ENCODE measurements at places on chromosomes 3 and 15.

- DNase-seq, result peak; percentile 90
These were observed at the start of gene WDR82 for GRCh38 chr3:52278510-52279069. Gene WDR82 (minus strand): TSS chr3:52278649. CDS start chr3:52278361, 288 bp downstream.

DNA sequence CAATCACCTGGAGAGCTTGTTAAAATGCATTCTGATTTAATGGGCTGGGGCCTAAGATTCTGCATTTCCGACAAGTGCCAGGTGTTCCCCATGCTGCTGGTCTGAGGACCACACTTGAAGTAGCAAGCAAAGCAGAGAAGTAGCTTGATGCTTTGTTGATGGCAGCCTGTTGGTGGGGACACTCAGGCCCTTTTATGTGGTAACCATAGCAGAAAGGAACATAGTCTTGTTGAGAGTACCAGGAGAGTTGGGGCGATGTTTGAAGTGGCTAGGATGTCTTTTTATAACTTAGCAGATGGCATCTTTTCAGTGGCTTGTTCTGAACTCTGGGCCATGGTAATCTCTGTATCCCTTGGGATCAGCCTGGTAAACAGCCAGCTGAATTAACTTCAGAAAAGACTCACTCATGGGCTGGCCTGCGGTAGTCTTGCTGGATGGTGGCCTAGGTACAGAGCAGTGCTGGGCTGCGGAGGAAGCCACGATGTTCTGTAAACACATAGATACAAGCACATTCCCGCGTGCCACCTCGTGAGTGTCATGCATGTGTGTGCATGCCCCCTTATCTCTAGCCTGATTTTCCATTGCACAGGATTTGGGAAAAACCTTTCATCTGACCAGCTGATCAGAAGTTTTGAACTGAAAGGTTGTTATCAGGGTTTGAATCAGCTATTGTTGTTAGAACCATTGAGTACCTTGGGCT lies 292.4 kb upstream of the LRRFIP2 start:
- no peak for DNase-seq

- no peak for DNase-seq
These were observed 18.3 kb upstream of the SYN2 start for GRCh38 chr3:11985866-11986265.

GRCh38 chr3:20692675-20693074 lies 506.7 kb upstream of the SGO1 start:
- no peak for DNase-seq

DNA sequence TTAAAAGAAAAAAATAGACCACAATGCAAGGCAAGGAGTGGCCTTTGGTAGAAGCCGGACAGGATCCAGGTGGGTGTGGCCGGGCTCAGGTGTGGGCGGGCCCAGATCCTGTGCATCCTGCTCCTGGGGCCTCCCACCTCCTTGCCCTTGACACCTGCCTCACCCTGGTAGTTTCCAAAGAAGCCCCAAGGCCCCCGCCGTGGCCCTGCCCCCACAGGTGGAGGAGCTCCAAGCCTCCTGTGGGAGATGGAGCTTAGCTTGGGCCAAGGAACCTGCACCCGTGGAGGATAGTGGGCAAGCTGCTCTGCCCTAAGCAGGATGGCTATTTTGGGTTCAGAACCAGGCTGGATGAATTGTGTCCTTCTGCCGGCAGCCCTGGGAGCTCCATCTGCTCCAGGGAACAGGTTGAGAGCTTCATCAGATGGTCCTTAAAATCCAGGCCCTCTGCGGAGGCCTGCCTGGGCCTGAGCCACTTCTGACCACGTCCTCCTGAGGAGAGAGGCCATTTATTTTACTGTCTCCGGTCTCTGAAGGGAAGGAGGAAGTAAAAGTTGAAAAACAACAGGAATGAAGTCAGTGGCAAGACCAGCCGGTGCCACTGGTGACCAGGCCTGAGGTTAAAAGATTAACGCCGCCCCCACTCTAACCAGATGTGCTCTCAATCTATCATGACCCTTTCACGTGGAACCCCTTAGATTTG lies 53.9 kb upstream of the KLF13 start:
- DNase-seq, result no peak

GRCh38 chr15:93942269-93942694 lies 289.1 kb upstream of the MCTP2 start:
- peak; percentile 3 for DNase-seq

- DNase-seq, result no peak
These were observed 3.2 kb upstream of the PGPEP1L start for GRCh38 chr15:99010768-99011167.

GRCh38 chr3:99960941-99961340 lies 143.3 kb downstream of the CMSS1 start:
- no peak for DNase-seq

DNA sequence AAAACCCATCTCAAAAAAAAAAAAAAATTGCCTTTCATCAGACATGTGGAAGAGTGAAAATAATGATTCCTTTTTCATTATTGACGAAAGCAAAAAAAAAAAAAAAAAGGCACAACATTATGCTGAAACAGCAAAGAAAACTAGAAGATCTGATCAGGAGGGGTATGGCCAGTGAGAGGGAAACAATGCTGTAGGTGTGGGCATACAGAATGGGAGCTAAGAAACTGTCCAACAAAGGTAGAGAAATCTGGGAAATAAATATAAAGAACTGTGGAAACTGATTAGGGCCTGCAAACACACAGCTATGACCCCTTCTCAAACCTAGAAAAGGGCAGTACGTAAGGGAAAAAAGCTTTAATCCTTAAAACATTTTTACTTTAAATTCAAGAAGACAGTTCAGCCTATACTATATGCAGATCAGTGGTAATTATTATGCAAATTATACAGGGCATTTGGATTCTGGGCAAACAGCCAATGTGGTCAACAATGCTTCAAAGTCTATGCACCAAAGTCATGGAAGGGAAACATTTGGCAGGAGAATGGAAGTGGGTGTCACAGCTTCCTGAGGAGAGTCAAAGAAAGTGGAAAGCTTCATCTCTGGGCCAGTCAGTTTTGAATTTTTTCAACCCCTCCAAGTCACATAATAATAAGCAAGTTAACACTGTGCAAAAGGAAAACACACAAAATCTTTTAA lies 68.3 kb upstream of the SLC12A8 start:
- no peak for DNase-seq

DNA sequence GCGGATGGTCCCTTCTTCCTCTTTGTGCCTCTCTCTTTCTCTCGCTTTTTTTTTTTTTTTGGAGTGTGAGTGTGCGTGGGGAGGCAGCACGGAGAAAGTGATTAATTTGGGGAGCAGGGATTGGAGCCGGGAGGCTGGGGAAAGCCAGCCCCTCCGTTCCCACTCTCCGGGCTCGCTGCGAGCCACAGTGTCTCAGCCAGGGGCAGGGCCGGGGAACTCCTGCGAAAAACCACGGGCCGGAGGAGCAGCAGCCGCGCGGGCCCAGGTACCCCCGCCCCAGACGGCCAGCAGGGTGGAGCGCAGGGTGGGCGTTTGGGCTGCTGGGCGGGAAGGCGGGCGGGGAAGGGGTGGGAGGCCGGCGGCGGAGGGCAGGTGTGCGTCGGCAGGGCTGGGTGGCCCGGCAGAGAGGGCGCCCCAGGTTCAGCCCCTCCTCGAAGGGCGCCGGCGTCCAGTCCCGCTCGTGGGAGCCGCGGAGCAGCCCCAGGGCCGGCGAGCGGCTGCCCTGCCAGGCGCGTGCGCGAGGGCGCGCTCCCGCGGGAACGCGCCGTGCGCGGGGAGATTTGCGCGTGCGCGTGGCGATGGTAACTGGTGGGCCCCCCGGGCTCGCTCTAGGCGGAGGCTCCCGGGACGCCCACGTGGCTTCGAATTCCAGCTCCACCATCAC lies 1.4 kb downstream of the CHL1 start:
- no peak for DNase-seq

- DNase-seq, result peak; percentile 60
These were observed 78.2 kb downstream of the FAIM start for GRCh38 chr3:138686771-138687221.

DNA sequence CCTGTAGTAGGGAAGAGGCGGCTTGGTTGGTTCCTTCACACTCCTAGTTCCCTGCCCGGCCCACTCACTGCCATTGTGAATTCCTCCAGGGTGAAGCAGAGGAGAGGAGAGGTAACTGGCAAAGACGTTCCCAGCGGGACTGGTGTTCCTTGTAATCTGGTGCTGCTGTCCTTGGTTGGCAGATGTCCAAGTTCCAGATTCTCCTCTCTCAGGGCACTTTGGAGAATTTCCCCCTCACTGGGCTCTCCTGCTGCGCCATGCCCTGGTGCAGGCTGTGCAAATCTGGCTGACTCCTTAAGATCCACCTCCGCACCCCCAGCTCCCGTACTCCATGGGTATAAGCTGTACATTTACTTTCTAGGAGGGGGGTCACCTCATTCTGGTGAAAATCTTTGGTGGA lies 37.3 kb downstream of the THSD4 start:
- DNase-seq, result no peak

DNA sequence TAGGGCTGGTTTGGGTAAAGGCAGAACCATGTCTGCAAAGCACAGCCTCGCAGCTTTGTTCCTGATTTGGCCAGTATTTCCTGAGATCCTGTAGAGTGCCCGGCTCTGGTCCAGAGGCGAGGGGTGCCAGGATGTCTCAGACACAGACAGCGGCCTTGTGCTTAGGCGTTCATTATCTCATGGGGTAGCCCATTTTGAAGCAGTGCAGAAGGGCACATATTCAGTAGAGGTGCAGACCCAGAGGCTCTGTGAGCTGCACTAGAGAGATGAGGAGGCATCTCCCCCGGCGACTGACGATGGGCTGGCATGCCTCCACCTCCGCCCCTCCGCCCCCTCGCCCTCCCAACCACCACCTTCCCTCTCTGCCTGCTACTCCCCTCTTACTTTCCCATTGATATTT lies 170.3 kb downstream of the CHDH start:
- DNase-seq, result no peak

DNA sequence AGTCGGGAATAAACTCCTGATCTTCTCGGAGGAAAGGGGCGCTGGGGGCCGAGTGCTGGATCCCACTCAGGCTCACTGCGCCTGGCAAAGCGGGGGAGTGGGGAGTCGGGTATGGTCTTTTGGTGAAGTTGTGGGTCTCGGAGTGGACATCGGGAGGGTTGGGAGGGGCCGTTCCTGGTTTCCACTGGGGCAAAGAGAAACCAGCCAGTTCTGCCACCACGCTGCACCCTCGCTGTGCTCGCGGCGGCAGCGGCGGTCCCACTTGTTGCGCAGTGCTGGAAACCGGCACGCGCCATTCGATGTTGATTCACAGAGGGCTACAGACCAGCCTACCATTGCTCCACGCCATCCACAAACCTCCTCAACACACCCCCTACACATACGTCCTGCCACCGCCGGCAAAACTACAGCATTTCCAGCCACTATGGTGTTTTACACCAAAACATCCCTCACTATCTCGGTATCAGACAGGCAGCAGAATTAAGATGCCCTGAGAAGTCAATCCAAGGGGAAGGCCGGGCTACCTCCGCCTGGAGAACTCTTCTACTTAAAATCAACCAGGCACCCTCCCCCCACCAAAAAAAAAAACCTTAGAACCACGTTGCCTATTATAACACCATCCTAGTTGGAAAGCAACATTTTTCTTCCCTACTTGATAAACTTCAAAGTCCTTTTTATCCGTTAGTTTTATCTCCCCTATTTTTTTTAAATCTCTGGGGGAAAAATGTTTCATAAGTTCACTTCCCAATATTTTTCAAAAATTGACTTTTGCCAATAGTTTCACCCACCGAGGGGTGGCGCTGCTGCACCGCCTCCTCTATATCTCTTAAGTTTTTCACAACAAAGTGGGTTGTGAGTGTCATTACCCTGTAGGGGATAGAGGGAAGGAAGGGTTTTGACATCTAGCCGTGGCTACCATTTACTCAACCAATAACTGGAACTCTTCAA lies 3.6 kb downstream of the BCL6 start:
- peak; percentile 88 for DNase-seq

DNA sequence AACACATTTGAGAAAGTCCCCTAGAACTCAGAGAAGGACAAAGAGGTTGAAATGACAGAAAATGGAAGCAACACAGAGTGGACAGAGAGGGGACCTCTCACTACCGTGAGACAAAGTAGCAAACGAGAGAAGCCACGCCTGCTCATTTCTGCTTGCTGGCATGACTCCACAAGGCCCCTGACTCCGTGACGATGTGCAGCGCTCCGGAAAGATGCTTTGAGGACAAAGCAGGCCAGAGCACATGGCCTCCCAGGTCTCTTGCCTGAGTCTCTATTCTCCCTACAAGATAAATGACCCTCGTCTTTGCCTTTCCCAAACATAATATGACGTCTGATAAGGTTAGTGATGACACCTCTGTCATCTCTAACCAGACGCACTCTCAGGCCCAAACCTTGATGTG lies 63.8 kb upstream of the CTSH start:
- DNase-seq, result no peak

DNA sequence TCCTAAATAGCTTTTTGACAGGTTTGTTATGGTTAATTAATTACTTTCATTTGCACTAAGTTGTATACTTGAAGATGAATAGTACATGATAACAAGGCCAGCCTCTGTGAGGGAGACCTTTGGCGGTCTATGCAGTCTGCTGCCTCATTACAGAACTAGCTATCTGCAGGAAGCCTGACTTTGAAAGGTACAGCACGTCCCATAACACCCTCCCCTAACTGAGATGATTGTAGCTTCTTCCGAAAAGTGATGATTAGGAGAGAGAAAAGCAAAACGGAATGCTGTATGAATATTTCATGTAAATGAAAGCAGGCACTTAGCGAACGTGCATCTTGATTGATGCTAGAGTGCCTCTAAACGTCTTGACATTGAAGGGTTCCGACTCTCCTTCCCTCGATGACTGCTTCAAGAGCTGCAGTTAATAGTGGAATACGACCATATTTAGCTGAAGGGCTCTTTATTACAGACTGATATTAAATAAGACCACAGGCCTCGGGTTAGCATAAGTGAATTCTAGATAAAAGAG lies 116.2 kb upstream of the TMCO5A start:
- no peak for DNase-seq

- no peak for DNase-seq
These were observed 125.8 kb downstream of the ERC2 start for GRCh38 chr3:56342475-56342874.

GRCh38 chr3:164095279-164095678 lies 983.0 kb downstream of the SI start:
- no peak for DNase-seq

GRCh38 chr3:152356870-152357276 lies 88.1 kb downstream of the MBNL1 start:
- DNase-seq, result no peak

- DNase-seq, result no peak
These were observed 13.4 kb downstream of the HACD2 start for GRCh38 chr3:123571264-123571972.

DNA sequence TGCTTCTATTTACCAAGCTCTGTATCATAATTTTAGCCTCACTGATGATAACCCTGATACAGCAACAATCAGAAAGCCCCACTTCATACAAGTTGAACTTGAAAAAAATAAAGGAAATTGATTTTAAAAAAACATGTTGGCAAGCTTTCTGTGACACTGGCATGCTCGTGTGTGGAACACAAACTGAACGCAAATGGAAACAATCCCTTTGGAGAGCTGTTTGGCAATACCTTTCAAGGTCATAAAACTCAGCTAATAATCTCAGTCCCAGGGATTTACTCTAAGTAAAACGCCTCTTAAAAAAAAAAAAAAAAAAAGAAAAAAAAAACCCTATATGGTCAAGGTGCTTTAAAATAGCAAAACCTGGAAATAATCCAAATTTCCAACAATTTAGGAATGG lies 166.7 kb upstream of the BCL6 start:
- no peak for DNase-seq
